ENCODE measurements at places on chromosomes 12 and 14.

DNA sequence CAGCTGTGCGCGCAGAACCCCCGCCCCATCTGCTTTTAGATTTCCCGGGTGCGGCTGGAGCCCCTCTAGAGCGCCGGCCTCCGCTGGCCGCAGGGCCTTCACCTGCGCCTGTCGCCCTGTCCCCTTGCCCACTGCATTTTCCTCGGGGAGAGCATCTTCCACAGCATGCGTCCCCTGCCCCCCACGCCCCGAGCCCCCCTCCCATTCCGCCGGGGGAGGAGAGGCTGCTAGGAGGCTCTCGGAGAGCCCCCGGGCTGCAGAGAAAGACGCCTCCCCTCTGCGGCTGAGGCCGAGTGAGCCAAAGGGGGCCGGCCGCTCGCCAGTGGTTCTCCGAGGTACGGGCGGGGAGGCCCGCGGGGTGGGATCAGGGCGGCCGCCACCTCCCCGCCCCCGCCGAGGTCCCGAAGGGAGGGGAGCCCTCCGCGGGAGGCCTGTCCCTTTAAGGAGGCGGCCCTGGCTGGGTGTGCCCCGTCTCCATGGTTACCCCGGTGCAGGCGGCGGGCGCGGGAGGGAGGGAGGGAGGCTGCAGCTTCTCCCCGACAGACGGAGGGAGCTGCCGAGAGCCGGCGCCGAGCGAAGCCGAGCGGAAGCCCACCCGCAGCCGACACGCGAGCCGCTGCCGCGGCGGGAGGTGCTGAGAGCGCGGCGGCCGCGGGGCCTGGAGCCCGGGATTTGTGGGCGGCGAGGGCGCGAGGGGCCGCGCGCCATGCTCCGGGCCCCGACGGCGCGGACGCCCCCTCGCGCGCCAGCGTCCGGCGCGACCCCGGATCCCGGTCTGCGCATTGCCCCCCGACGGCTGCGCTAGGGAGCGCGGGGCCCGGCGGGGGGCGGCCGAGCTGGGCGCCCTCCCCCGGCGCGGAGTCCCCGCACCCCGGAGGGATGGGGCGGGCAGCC lies at the start of gene KCNH3:
KCNH3 (plus strand) TSS at position 521 of the 894 bp plus-strand sequence. CDS start 387 bp downstream, outside the sequence.
- no peaks in the 10 kb centered on the region for H3K36me3 ChIP-seq
- peaks cover 6% of the 10 kb centered on the region for H3K4me1 ChIP-seq
- peaks cover 15% of the 10 kb centered on the region for H3K27me3 ChIP-seq
- peak within 1 kb of the TSS; percentile 57 for H3K4me3 ChIP-seq

GRCh38 chr12:119857041-119857591 lies 20.0 kb downstream of the CIT start:
- no peak for DNase-seq
- H3K36me3 ChIP-seq = peaks cover 14% of the 10 kb centered on the region
- H3K4me3 ChIP-seq = no peak overlapping the region
- no peak overlapping the region for H3K27ac ChIP-seq

DNA sequence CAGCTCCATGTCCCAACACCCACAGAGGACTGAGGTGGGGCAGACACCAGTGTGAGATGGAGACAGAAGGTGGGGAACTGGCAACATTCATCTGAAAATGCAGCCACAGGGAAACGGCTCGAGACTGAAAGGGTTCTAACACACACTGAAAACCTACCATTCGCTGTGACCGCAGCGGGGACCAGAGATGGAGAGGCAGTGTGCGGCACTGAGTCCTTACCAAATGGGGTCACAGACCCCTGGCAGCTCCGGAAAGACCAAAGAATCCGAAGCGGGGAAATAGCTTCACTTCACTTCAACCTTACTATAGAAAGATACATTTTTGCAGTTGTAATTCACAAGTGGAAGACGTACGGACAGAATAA lies 9.6 kb downstream of the BAG5 start:
- DNase-seq = no peak
- H3K4me3 ChIP-seq = no peak overlapping the region
- peaks cover 7% of the 10 kb centered on the region for H3K4me1 ChIP-seq
- no peak overlapping the region for H3K27ac ChIP-seq
- no peaks in the 10 kb centered on the region for H3K27me3 ChIP-seq
- H3K36me3 ChIP-seq = no peaks in the 10 kb centered on the region

DNA sequence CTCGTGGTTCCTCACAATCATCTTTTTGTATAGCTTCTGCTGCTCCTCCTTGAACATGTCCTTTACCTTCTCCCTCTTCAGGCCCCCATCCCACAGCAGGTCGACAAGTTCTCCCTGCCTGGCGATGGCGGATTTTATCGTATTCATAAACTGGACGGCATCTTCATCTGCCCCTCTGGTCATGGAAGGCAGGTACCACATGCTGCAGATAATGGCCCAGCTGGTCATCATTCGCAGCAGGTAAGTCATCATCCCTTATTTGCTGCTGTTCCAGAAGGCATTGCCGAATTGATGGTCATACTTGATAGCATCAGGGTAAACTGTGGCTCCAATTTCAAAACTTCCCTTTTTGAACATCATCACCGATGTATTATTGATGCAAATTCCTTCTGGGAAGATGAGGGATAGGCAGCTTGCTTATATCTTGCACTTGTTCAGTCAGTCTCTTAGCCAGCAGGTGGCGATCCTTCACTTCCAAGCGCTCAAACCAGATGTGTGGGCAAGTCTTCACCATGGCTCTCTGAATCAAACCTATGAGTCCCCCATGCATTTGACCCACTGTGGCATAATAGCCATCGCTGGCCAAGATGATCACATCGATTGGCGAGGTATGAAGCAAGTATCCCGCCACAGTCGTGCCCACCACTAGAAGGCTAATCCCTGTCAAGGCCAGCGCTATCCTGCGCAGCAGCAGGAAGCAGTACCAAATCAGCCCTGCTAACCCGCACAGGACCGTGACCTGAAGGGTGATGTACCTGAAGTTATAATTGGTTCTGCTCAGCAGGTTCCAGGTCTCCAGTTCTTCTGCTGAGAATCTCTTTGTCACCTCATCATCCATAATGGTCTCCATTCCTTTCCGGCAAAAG lies 381.5 kb upstream of the STXBP6 start:
- H3K4me3 ChIP-seq = no peak overlapping the region

GRCh38 chr12:124165695-124166094 lies 129.2 kb upstream of the RFLNA start:
- DNase-seq = no peak
- no peak overlapping the region for H3K27ac ChIP-seq
- H3K27me3 ChIP-seq = peaks cover 2% of the 10 kb centered on the region
- no peaks in the 10 kb centered on the region for H3K36me3 ChIP-seq
- H3K4me3 ChIP-seq = no peak overlapping the region

DNA sequence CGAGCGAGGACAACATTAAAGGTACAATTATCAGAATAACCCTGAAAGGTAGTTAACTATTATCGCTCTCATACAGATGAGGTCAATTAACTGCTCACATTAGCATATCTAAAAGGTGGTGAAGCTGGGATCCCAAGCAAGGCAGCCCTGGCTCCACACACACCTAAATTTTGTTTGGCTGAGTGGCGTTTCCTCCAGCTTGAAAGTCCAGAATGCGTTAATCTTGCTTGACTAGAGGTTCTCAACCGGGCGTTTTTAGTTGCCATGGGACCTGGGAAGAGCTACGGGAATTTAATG lies 531 bp downstream of the DLGAP5 start:
- H3K27me3 ChIP-seq = no peaks in the 10 kb centered on the region
- peaks cover 27% of the 10 kb centered on the region for H3K4me1 ChIP-seq
- no peak for DNase-seq
- H3K27ac ChIP-seq = peak overlapping the region; percentile 79
- peaks cover 3% of the 10 kb centered on the region for H3K36me3 ChIP-seq
- peak overlapping the region; percentile 89 for H3K4me3 ChIP-seq

DNA sequence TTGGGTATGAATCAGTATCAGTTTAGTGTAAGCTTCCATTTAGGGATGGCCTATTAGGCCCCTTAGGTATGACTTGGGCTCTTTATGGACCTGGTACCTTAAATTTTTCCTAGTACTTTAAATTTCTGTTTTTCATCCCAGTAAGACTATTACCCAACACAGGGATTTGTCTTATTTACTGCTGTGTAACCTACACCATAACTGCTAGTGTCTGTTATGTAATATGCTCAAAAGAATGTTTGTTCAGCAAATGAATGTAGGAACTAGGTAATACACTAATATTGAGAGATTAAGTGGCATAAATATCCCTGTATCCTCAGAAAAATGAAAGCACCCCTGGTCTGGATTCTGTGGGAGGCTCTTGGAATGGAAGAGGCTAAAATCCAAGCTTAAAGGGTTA lies 63.7 kb upstream of the YARS2 start:
- H3K27me3 ChIP-seq = peaks cover 4% of the 10 kb centered on the region
- H3K4me3 ChIP-seq = no peak overlapping the region
- no peaks in the 10 kb centered on the region for H3K36me3 ChIP-seq
- no peak for DNase-seq
- no peaks in the 10 kb centered on the region for H3K4me1 ChIP-seq

DNA sequence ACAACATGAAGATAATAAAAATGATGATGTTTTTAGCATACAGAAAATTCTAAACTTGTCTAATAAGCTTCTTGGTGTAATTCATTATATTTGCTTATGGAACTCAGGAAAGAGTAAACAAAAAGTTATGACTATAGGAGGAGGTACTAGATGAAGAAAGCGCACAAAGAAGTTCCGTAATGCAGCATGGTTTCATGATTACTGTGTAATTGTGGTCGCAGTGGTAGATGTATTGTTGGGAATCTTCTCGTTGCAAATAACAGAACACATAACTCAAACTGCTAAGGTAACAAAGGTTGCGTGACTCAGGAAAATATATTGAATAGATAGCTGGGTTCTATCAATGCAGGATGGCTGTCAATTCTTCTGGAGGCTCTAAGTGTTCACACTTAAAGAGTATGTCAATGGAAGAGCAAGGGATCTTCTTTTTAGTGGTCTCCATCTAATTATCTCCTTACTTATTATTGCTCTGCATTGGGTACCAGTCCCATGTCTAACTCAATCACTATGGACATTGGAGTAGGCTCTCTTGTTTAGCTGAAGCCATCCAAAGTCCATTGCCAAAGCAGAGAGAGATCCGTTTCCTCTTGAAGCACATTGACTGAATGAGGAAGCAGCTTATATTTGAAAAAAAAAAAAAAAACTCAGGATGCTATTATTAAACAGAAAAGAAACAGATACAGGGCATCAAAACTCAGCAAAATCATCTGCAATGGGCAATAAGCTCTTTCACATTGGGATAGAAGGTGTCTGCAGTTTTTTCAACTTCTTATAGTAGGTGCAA lies 283.4 kb upstream of the ATP2B1 start:
- H3K27me3 ChIP-seq = no peaks in the 10 kb centered on the region
- peaks cover 21% of the 10 kb centered on the region for H3K4me1 ChIP-seq
- DNase-seq = no peak
- no peaks in the 10 kb centered on the region for H3K36me3 ChIP-seq
- H3K4me3 ChIP-seq = no peak overlapping the region

- no peaks in the 10 kb centered on the region for H3K36me3 ChIP-seq
- H3K27me3 ChIP-seq = no peaks in the 10 kb centered on the region
- H3K4me1 ChIP-seq = no peaks in the 10 kb centered on the region
- no peak overlapping the region for H3K4me3 ChIP-seq
- H3K27ac ChIP-seq = no peak overlapping the region
- DNase-seq = no peak
Measured at GRCh38 chr12:43004141-43004540, 414.6 kb upstream of the PRICKLE1 start.

DNA sequence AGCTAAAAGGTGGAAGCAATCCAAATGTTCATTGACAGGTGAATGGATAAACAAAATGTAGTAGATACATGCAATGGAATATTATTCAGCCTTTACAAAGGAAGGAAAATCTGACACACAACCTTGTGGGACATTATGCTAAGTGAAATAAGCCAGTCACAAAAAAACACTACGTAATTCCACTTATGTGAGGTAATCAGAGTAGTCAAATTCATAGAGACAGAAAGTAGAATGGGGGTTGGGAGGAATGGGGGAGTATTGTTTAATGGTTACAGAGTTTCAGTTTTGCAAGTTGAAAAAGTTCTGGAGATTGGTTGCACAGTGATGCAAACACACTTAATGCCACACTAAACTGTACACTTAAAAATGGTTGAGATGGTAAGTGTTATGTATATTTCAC lies 62.8 kb downstream of the LIN52 start:
- peaks cover 15% of the 10 kb centered on the region for H3K4me1 ChIP-seq
- H3K4me3 ChIP-seq = no peak overlapping the region
- no peak overlapping the region for H3K27ac ChIP-seq
- no peaks in the 10 kb centered on the region for H3K36me3 ChIP-seq

DNA sequence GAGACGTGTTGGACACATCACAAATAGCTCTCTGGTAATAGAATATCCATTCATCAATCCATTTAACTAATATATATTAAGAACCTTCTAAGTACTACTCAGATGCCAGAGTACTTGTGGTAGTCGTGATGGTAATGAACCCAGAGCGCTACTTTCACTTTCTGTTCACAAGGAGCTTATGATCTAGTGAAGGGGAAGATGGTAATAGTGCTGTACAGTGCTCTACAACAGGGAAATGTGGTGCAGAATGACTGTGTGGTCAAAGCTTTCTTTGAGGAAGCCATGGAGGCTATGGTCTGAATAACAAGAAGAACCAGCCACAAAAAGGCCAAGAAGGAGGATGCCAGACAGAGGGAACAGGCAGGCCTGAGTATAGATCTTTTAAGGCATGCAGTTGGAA lies 212.0 kb downstream of the PTPRO start:
- peak overlapping the region; percentile 70 for H3K27ac ChIP-seq
- H3K4me3 ChIP-seq = peak overlapping the region; percentile 50
- no peaks in the 10 kb centered on the region for H3K36me3 ChIP-seq
- peak; percentile 20 for DNase-seq

DNA sequence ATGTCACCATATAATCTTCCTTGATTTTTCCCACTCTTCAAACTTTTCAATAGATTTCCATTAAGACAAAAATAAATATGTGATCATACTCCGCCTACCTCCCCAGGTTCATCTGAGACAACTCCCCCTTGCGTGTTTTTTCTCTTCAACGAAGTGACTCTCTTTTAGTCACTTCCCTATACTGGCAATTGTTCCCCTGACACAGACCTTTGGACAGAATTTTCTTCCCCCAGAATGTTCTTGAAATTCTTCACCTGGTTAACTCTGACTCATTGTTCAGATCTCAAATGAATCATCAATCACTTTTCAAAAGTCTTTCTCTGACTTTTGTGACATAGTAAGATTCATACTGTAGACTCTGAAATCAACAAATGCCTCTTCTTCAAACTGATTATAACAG lies 727.3 kb upstream of the LMO3 start:
- DNase-seq = no peak
- no peak overlapping the region for H3K4me3 ChIP-seq
- no peaks in the 10 kb centered on the region for H3K36me3 ChIP-seq
- no peaks in the 10 kb centered on the region for H3K27me3 ChIP-seq
- no peaks in the 10 kb centered on the region for H3K4me1 ChIP-seq

- peak; percentile 90 for DNase-seq
- H3K4me3 ChIP-seq = no peak overlapping the region
- H3K36me3 ChIP-seq = no peaks in the 10 kb centered on the region
Measured at GRCh38 chr14:65961004-65961403, 525.2 kb upstream of the CCDC196 start.

DNA sequence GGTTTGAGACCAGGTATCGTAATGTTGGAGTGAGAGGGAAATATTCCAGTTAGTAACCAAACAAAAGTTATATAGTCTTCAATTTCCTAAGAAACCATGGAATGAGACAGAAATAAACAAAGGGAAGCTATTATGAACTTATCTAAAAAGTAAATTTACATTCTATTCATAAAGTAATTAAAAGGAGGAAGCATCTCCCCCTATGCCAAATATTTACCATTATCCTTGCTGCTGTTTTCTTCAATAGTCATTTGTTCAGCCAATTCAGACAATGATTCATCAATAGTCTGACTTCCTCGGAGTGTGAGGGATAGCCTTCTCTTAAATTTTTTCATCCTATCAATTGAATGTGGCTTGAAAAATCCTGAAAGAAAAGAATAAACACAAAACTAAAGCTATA lies 65.7 kb downstream of the CDK17 start:
- DNase-seq = no peak
- H3K36me3 ChIP-seq = peaks cover 14% of the 10 kb centered on the region
- H3K27ac ChIP-seq = no peak overlapping the region
- no peaks in the 10 kb centered on the region for H3K27me3 ChIP-seq
- H3K4me1 ChIP-seq = peaks cover 49% of the 10 kb centered on the region
- H3K4me3 ChIP-seq = no peak overlapping the region

Data from activated CD4-positive, alpha-beta memory T cell treated with anti-CD3 and anti-CD28 coated beads for 36 hours (primary cell).